ENCODE measurements at places on chromosomes 12 and 14.

DNA sequence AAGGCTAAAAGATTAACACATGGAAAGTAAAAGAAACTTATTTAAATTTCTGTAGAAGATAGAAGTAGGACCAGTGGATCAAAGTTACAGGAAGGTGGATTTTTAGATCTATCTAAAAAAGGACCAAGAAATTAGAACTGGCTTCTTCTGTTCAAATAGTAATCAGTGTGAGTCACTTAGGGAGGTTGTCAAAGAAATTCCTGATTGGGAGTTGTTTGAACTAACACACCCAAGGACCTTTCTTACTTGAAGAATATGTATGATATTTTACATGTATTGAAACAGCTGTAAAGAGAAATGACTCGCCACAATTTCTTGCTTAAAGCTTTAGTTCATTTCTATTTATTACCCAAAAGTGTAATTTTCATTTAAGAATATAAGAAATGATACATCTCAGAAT lies 256.9 kb downstream of the RAD51B start:
- no peak for DNase-seq

DNA sequence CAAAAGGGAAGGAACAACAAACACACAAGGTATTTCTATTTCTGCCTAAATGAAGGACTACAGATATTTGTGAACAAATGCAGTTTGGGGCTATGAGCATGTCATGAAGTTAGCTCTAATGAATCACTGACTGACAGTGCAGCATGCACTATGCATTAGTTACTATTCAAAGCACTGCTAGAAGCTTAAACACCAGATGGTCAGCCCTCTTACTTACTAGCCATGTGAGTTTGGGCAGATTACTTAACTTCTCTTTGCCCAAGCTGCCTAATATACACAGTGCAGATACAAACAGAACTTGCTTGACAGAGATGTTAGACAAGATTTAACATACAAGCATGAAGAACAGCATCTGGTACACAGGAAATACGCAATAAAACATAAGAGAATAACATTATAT lies 96.0 kb downstream of the ATXN2 start:
- DNase-seq, result no peak

- DNase-seq, result no peak
Measured at GRCh38 chr12:46693034-46693433, 132.8 kb downstream of the SLC38A4 start.

- DNase-seq, result no peak
Measured at GRCh38 chr12:65184176-65184857, 14.9 kb downstream of the LEMD3 start.

DNA sequence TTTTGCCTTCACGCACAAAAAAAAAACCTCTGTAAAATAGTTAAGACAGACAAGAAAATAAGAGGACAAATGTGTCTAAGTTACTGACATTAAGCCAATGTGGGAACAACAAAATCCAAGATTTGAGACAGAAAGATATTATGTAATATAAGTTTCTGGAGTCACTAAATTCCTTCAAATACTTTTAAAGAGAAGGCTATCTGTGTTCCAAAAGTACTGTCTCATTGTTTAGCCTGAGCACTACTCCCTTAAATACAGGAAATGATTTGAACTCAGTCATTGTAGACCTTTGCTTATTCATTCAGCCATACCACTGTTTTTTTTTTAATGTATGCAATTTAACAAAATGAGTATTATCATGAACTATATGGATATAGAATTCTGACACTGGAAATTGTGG lies 82.7 kb upstream of the KITLG start:
- DNase-seq, result no peak

Measured in effector memory CD8-positive, alpha-beta T cell (primary cell).